Uterus (tissue), 4 donors: ENCODE measurements at places on chromosomes 2 and 18.

DNA sequence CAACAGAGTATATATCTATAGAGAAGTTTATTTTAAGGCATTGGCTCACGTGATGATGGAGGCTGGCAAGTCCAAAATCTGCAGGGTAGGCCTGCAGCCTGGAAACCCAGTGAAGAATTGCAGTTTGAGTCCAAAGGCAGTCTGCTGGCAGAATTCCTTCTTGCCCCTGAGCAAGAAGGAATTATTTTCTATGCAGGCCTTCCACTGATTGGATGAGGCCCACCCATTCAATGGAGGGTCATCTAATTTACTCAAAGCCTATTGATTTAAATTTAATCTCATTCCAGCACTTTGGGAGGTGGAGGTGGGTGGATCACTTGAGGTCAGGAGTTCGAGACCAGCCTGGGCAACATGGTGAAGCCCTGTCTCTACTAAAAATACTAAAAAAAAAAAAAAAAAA is 30.4 kb upstream of the C18orf32 start:
- DNase-seq = no peak

GRCh38 chr2:143833015-143833660 is 686.8 kb downstream of the ZEB2 start:
- no peak for DNase-seq

- no peak for DNase-seq
Observed at GRCh38 chr2:108026092-108026794, 39.9 kb downstream of the SLC5A7 start.

DNA sequence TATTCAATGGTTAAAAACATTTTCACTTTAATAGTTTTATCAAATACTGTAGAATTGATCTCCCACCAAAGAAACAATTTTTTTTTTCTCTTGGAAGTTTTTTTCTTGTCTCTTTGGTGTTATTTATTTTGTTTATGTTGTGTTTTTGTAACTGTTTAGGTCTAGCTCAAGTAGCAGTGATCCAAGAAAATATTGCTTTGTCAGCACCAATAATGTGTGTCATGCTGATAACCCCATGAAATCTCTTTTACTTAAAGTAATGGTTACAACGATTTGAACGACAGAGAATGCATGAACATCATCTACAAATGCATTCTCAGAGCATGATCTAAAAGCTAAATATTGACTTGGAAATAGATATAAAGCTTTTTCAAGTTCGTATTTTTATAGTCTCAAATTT is 122.9 kb downstream of the DOK6 start:
- no peak for DNase-seq

- DNase-seq = no peak
Observed at GRCh38 chr2:185222311-185222710, 516.3 kb upstream of the FSIP2 start.

DNA sequence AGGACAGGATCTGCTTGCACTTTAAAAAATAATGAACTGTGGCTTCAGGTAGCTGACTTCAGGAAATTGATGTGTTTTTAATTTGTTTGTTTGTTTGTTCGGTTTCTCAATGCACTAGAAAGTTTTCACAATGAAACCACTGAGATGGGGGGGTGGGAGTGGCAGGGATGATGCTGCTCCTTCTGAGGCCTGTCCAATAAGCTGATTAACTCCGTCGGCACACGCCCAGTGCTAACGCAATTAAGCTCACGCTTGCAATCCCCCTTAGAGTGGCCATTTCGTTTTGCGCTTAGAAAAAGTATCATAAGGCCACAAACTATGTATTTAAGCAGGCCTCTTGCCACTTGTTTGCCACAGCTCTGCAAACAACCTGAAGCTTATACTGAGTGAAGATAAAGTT is 12.5 kb upstream of the GPR39 start:
- DNase-seq = no peak

DNA sequence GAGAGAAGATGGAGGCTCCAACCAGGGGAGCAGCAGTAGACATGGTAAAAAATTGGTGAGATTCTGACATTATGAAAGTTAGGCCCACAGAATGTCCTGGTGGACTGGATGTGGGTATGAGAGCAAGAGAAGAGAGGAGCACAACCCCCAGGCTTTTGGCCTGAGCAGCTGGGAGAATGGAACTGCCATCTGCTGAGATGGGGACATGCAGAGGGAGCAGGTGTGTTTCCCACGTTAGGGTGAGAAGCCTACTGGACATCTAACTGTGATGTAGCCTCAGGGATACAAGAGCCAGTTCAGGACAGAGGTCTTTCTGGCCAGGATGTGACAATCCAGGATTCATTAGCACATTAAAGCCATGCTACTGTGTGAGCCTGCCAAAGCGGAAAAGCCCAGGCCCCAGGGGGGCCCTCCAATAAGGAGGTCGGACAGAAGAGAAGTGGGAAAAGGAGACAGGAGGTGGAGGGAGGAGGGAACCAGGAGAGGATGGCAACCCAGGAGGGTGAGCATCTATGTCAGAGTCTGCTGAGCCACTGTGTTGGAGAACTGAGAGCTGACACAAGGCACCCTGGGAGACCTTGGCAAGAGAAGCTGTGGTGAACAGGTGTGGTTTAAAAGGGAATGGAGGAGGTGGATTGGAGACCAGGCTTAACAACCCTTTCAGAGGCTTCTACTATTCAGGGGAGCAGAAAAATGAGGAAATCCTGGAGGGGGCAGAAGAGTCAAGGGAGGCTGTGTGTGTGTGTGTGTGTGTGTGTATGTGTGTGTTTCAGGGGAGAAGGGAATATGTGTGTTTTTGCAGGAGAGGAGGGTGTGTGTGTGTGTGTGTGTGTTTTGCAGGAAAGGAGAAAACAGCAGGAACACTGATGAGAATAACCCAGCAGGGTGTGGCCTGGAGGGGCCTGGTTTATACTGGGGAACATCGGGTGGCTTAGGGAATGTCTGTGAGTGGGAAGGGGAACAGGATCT is 10.5 kb downstream of the CYB5A start:
- DNase-seq = no peak

- DNase-seq = no peak
Observed at GRCh38 chr2:144151405-144151804, 368.5 kb downstream of the ZEB2 start.

DNA sequence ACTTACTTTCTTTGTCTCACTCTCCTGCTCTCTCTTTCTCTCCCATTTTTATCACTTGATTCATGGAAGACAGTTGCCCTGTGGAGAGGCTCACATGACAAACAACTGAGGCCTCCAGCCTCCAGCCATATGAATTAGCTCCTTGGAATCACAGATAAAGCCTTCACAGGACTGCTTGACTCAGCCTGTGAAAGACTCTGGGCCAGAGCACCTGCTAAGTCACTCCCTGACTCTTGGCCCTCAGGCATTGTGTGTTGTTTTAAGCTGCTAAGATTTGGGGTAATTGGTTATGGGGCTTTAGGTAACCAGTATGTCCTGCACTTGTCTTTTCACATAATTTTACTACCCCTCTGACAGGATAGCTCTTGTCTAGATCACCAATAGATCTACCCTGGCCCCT is 334.9 kb downstream of the SOX11 start:
- no peak for DNase-seq

DNA sequence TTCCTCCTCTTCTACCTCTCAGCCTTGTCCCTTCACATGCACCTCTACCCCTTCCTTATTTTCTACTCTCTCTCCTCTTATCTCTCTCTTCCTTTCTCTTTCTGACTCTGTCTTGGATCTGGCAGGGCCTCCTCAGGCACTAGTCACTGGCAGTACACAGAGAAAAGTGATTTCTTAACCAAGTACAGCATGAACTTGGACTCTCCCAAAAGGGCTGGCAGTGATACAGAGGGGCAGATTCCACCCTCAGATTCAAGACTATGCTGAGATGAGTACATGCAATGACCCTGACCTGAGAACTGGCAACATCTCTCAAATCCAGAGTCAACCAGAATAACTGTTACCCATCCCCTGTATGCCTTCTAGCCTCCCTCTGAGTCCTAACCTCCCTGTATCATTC is 4.3 kb downstream of the AOX1 start:
- DNase-seq = peak; percentile 51

DNA sequence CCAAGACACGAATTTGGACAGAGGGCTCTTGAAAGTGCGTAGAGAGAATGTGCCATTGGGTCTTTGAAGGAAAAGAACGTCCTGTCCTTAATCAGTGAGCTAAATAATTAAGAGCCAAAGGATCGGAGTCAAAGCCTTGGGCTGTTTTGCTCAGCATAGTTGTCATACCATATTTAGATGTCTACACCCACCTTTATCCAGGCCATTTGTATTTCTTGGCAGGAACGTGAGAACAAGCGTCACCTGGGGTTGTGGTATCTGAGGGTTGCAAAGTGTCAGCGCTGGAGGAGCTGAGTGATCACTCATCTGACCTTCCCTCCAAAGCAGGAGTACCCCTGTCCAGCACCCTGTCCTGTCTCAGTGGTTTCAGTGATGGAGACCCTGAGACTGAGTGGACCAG is 4.5 kb downstream of the LPIN1 start:
- DNase-seq = no peak

DNA sequence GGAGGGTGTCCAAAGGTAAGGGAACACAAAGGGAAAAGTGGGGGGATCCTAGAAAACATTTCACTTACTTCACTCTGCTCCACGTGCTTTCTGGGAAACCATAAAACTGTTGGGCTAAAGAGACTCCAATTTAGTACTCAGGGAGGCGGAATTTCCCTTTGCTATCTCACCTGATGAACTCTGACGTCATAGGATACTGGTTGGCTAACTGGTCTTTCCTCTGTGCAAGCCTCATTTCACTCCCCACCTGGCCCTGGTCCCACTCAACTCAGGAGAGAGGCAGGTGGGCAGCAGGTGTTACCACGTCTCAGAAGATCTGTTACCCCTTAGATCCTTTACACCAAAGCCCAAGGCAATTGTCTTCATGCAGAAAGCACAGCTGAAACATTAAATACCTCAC is 51.8 kb upstream of the PMAIP1 start:
- DNase-seq = no peak

- no peak for DNase-seq
Observed at GRCh38 chr18:57780318-57780705, 22.8 kb downstream of the ATP8B1 start.

- DNase-seq = no peak
Observed at GRCh38 chr2:112829961-112830681, 6.5 kb downstream of the IL1B start.

- DNase-seq = peak; percentile 59
Observed at GRCh38 chr2:209872675-209873074, 101.0 kb downstream of the UNC80 start.

DNA sequence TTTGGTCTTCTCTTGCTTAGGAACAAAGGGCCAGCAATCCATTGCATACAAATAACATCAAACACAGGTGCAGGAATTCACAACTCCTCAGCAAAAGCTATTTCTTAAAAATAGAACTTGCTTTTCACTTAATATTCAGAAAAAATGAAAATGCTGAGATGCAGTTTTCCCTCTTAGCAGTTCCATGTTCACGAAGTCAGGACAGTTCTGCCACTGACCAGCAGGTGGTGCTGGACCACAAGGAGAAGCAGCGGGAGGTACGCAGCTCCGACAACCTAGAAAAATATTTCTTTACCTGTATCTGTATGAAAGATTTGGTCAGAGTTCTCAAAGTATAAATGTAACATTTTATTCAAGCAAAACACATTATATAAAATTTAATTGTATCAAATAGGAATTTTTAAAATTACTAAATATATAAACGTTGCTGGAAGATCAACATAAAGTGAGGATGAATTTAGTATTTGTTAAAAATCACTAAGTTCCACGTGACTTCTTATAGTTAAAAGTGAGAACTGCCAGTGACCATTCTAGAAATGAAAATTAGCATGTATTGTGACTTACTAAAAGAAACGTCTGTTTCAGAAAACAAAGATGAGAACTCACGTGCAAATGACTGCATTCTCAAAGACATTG is 48.8 kb downstream of the ADNP2 start:
- DNase-seq = peak; percentile 80
